Stimulated activated CD4-positive, alpha-beta T cell treated with anti-CD3 and anti-CD28 coated beads, Interleukin-1b, Interleukin-23, amount 100 ng/mL, for 48 hours (primary cell): ENCODE measurements at places on chromosomes 12 and 14.

DNA sequence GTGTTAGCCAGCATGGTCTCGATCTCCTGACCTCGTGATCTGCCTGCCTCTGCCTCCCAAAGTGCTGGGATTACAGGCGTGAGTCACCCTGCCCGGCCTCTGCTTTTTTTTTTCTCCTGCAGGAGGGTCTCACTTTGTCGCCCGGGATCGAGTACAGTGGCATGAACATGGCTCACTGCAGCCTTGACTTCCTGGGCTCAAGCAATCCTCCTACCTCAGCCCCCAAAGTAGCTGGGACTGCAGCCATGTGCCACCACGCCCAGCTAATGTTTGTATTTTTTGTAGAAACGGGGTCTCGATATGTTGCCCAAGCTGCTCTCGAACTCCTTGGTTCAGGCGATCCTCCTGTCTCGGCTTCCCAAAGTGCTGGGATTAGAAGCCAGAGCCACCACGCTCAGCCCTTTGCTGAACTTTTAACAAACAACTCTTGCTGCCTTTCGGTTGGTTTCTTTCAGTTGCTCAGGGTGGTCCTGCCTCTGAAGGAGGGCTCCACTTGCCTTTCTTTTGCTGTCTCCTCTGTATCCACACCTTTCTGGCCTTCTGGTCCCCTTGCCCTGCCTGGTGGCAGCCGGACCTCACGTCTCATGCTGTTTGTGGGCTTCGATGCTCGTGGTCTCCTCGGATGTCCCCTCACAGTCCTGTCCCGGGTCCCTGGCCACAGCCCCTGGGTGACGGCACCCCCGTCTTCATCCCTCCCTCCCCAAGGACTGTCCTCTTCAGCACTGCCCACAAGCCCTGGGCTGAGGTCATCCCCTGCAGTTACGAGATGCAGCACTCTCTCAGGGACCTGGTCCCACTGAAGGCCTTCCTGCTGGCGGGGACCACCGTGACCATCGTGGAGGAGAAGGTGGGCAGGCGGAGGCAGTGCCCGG, 3.8 kb upstream of the B3GNT4 start:
- no peak for DNase-seq

- DNase-seq: peak; percentile 53
Measured at GRCh38 chr12:49671031-49671765, 36.0 kb downstream of the FMNL3 start.

GRCh38 chr12:120892265-120892664, 11.9 kb downstream of the SPPL3 start:
- DNase-seq: no peak

GRCh38 chr12:3116106-3116844, 39.1 kb downstream of the TSPAN9 start:
- no peak for DNase-seq

DNA sequence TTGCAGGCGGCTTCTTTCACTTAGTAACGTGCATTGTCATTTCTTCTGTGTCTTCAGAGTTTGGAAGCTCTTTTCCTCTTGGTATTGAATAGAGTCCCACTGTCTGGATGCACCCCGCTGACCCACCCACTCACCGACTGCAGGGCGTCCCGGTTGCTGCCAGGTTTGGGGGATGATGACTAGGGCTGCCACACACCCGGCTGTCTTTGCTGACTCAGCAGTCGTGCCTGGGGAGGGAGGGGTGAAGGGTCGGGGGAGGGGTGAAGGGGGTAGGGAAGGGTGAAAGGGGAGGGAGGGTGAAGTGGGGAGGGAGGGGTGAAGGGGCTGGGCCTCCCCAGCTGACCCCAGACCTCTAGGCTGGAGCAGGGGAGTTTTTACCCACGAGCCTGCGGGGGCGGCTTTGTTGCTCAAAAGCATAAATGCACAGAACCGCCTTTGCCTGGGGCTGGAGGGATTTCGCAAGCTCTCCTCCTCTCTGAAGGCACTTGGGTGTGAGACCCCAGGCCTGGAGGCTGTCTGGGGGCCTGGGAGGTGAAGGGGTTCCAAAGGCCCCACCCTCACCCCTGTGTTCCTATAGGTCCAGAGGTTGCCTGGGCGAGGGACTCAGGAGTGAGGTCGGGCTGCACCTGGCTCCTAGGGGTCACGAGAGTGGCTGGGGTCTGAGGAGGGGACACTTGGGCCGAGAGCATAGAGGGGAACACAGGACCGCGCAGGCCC, 31.3 kb upstream of the ULK1 start:
- no peak for DNase-seq
